ENCODE measurements at places on chromosomes 4 and X.

DNA sequence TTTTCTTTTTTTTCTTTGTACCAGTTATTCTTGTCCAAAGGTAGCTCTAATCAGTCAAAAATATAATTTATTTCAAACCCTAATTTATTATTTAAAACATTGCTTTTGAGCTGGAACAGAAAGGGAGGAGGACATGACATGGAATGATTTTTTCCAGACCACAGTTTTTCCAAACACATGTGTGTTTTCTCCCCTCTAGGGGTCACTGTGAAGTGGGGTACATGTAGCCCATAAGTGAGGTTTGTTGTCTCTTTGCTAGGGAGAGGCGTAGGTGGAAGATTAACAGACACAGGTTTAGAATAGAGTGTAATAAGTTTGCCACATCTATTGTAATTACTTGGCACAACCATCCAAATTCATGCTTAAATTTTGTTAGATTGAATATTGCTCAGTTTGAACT is 83.0 kb downstream of the TNIP2 start:
- no peak for DNase-seq

- DNase-seq = no peak
Measured at GRCh38 chrX:16897445-16897844, 27.3 kb upstream of the RBBP7 start.

- no peak for DNase-seq
Measured at GRCh38 chrX:107014936-107015335, 14.9 kb upstream of the MORC4 start.

DNA sequence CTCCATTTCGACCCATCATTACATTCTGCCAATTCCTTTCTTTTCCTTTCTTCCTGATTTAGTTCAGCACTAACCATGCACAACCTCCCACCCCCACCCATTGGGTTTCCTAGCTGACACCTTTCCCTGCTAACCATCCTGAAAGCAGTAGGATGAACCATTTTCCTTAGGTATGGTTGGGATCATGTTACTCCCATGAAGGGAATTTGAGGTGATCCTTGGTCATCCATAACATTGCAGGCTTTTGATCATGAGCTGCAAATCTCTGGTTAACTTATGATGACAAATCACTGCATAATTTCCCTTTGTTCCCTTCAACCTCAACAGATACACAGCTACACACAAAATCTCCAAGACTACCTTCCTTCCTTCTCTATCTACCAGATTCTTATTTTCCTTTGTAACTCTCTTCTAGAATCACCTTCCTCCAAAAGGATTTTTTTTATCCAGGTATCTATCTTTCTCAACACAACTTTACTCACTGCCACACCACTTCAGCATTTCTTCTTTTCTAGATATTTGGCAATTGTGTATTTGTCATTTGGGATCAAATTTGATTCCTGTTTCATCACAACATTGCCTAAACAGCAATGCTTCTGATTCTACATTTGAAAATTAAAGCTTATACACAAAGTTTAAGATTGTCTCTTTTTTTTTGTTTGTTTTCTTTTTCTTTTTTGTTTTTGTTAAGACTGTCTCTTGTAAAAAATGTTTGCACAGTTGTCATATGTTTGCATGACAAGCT is 145.1 kb downstream of the RBM47 start:
- DNase-seq = peak; percentile 22

DNA sequence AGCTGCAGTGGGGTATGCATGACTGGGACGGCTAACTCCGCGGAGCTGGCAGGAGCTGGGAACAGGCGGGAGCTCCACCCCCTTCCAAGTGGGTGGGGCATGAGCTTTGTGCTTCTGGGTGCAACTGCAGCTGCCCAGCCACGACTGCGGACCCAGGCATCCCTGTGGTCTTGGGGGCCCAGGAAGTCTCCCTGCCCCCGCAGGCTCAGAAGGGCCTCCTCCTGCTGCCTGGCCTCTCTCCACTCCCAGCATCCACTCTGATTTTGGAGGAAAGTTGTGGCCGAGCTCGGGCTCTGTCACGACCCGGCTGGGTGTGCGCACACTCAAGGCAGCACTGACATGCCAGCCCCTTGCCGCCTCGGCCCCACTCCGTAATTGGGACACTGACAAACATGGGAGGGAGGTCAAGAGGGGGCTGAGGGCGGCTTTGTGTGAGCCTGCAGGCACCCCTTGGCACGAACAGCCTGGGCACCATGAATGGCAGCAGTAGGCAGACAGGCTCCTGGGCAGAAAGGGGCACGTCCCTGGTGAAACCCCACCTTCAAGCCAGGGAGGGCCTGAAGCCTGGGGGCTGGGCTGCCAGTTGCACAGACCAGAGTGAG is 822.6 kb downstream of the GLUD2 start:
- DNase-seq = no peak

Data from RPMI7951 (cell line).